Aorta (tissue), 5 donors: ENCODE measurements at places on chromosomes 3 and 15. TPM values are rescaled to one million over a fixed set of nuclear protein-coding genes. Genes with fewer than 3 reads are reported as not detected.

DNA sequence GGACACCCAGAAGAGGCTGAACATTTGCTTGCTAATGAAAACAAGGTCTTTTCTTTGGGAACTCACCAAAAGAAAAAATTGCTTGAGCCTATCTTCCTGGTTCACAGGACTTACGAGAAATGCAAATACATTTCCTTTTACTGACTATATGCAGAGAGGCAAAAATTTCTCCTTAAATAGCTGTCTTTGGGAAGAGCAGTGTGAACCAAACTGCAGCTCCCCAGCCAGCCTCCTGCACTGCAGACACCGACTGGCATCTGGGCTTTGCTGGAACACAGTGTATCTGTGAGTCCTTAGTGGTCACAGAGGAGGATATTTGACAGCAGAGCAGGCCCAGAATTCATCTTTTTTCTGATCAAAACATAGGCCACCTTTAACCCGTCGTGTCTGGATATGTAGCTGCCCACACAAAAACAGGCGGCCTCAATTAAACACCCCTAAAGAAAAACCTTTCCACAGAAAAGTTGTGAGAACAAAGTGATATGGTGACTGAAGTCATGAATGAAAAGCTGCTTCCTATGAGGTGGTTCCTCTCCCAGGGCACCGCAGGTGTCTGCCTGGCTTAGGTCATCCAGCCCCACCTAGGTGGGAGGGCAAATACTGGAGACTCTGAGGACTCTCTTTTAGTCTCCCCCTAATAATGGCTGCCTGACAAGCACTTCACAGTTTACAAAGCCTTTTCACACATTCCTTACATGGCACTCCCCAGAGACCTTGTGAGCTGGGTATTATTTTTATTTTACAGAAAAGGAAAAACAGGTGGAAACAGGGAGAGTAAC lies 46.1 kb upstream of the TMEM158 start:
- H3K27me3 ChIP-seq, result no peaks in the 10 kb centered on the region
- no peak for DNase-seq
- no peaks in the 10 kb centered on the region for H3K4me1 ChIP-seq
- H3K27ac ChIP-seq, result no peak overlapping the region

- no peak overlapping the region for H3K4me3 ChIP-seq
- H3K4me1 ChIP-seq, result peaks cover 2% of the 10 kb centered on the region
- no peaks in the 10 kb centered on the region for H3K36me3 ChIP-seq
- no peak overlapping the region for H3K27ac ChIP-seq
- H3K27me3 ChIP-seq, result no peaks in the 10 kb centered on the region
These were observed 662.9 kb downstream of the SQOR start for GRCh38 chr15:46297766-46298165.

- no peaks in the 10 kb centered on the region for H3K27me3 ChIP-seq
- no peaks in the 10 kb centered on the region for H3K4me1 ChIP-seq
- no peak overlapping the region for H3K4me3 ChIP-seq
- no peaks in the 10 kb centered on the region for H3K36me3 ChIP-seq
- peak; percentile 51 for DNase-seq
These were observed 66.4 kb downstream of the SCN5A start for GRCh38 chr3:38582941-38583645.

CHRM5 gene
- total RNA-seq, result not detected

DNA sequence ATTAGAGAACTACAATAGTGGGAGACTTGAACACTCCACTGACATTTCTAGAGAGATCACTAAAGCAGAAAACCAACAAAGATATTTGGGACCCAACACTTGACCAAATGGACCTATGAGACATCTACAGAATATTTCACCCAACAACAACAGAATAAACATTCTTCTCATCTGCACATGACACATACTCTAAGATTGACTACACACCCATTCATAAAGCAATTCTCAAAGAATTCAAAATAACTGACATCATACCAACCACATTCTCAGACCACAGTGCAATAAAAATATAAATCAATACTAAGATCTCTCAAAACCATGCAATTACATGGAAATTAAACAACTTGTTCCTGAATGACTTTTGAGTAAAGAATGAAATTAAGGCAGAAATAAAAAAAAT lies 473.7 kb downstream of the LPP start:
- H3K36me3 ChIP-seq, result no peaks in the 10 kb centered on the region
- DNase-seq, result no peak
- H3K27ac ChIP-seq, result no peak overlapping the region
- H3K27me3 ChIP-seq, result no peaks in the 10 kb centered on the region

ERICH6 gene
- total RNA-seq, result not detected

GRCh38 chr3:188339410-188340295 lies 185.7 kb downstream of the LPP start:
- no peak overlapping the region for H3K27ac ChIP-seq
- no peaks in the 10 kb centered on the region for H3K36me3 ChIP-seq
- peaks cover 10% of the 10 kb centered on the region for H3K4me1 ChIP-seq
- H3K27me3 ChIP-seq, result no peaks in the 10 kb centered on the region
- DNase-seq, result no peak

- no peaks in the 10 kb centered on the region for H3K27me3 ChIP-seq
- H3K4me1 ChIP-seq, result peaks cover 3% of the 10 kb centered on the region
- no peaks in the 10 kb centered on the region for H3K36me3 ChIP-seq
- no peak for DNase-seq
These were observed 427.0 kb upstream of the RARB start for GRCh38 chr3:25000971-25001591.

LMCD1 gene
- total RNA-seq, result 192 TPM

CISH gene
- total RNA-seq, result 8.3 TPM

DNA sequence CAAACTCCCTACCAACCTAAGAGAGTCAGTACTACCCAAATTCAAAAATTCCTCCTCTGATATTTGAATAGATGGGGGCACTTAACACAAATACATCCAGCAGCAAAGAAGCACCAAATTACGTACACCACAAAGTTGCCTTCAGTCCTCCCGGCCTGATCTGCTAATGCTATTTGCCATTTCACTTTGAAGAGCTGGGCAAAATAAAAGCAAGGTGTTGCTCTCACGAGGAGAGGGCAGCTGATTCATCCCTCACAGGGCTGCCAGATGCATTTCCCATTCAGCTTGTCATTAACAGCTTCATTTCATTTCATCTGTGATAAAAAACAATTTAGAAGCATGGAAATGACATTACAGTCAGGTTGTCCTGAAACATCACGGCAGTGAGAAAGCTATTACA lies 283.4 kb upstream of the VEPH1 start:
- no peaks in the 10 kb centered on the region for H3K27me3 ChIP-seq
- no peak for DNase-seq
- no peak overlapping the region for H3K4me3 ChIP-seq
- H3K36me3 ChIP-seq, result no peaks in the 10 kb centered on the region
- no peak overlapping the region for H3K27ac ChIP-seq
- H3K4me1 ChIP-seq, result peaks cover 4% of the 10 kb centered on the region

GOLGA8S gene
- 1.4 TPM for total RNA-seq

- no peak overlapping the region for H3K27ac ChIP-seq
- no peaks in the 10 kb centered on the region for H3K4me1 ChIP-seq
- DNase-seq, result no peak
- no peaks in the 10 kb centered on the region for H3K27me3 ChIP-seq
These were observed 71.5 kb downstream of the GSK3B start for GRCh38 chr3:120022729-120023128.

DNA sequence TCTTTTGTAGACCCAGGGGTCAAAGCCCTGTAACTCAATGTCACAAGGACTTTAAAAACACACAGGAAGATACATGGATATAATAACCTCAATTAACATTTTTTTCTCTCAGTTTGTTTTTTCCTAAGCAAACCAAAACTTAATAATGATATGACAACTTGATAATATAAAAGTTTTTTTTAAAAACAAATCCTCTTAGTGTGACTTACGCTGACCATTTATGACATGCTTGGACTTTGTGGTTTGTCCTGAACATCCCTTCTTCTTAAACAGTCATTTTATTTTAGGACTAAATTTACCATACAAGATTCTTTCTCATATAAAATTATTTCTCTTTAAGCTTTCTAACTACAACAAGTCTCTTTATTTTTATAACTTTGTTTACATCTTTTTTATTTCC lies 25.4 kb upstream of the FAM3D start:
- no peak for DNase-seq
- H3K27me3 ChIP-seq, result no peaks in the 10 kb centered on the region
- H3K36me3 ChIP-seq, result no peaks in the 10 kb centered on the region
- H3K27ac ChIP-seq, result no peak overlapping the region
- H3K4me1 ChIP-seq, result no peaks in the 10 kb centered on the region

DNA sequence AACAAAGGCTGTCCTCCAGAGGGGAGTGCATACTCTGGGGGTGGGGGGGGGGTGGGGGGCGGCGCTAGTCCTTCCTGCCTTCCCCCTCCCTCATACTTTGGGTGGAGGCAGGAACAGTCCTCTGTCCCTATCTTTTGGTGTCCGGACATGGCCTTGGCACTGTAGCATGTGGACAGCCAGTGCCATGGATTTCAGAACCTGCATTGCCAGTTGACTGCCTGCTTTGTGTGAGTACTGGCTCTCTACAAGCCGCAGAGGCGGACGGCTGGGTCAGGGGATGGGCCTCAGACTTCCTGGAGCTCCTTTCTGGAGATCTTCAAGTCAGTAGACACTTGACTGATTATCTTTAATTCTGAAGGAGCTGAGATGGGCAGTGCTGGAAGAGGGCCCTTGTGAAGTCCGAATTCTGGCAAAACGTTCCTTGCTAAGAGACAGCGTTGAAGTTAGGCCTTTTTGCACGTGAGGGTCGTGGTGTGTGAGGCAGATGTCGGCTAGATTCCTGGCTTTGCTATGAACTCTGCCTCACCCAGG lies 2.5 kb downstream of the CLDN11 start:
- no peaks in the 10 kb centered on the region for H3K27me3 ChIP-seq
- H3K4me3 ChIP-seq, result no peak overlapping the region
- no peaks in the 10 kb centered on the region for H3K4me1 ChIP-seq
- no peaks in the 10 kb centered on the region for H3K36me3 ChIP-seq

SERPINI2 gene
- total RNA-seq, result 0.49 TPM

ALDH1A3 gene
- 19.0 TPM for total RNA-seq

GRCh38 chr3:130389743-130390478 lies 44.4 kb downstream of the COL6A5 start:
- H3K27me3 ChIP-seq, result no peaks in the 10 kb centered on the region
- H3K4me3 ChIP-seq, result no peak overlapping the region
- no peaks in the 10 kb centered on the region for H3K36me3 ChIP-seq

AGBL1 gene
- not detected for total RNA-seq
